ENCODE measurements at places on chromosomes 13 and 19. TPM values are rescaled to one million over a fixed set of nuclear protein-coding genes. Genes with fewer than 3 reads are reported as not detected.

GRCh38 chr13:78105656-78106055, 187.0 kb upstream of the EDNRB start:
- DNase-seq = no peak
- no peaks in the 10 kb centered on the region for H3K4me1 ChIP-seq
- H3K36me3 ChIP-seq = no peaks in the 10 kb centered on the region
- no peak overlapping the region for H3K27ac ChIP-seq
- no peak overlapping the region for H3K4me3 ChIP-seq
- no peaks in the 10 kb centered on the region for H3K27me3 ChIP-seq

- no peaks in the 10 kb centered on the region for H3K4me1 ChIP-seq
- DNase-seq = no peak
- no peak overlapping the region for H3K4me3 ChIP-seq
Observed at GRCh38 chr13:35977060-35977459, 154.1 kb downstream of the DCLK1 start.

- no peak overlapping the region for H3K27ac ChIP-seq
- H3K36me3 ChIP-seq = no peaks in the 10 kb centered on the region
- peaks cover 3% of the 10 kb centered on the region for H3K4me1 ChIP-seq
- no peaks in the 10 kb centered on the region for H3K27me3 ChIP-seq
Observed at GRCh38 chr19:17479325-17479791, 9.0 kb downstream of the SLC27A1 start.

DNA sequence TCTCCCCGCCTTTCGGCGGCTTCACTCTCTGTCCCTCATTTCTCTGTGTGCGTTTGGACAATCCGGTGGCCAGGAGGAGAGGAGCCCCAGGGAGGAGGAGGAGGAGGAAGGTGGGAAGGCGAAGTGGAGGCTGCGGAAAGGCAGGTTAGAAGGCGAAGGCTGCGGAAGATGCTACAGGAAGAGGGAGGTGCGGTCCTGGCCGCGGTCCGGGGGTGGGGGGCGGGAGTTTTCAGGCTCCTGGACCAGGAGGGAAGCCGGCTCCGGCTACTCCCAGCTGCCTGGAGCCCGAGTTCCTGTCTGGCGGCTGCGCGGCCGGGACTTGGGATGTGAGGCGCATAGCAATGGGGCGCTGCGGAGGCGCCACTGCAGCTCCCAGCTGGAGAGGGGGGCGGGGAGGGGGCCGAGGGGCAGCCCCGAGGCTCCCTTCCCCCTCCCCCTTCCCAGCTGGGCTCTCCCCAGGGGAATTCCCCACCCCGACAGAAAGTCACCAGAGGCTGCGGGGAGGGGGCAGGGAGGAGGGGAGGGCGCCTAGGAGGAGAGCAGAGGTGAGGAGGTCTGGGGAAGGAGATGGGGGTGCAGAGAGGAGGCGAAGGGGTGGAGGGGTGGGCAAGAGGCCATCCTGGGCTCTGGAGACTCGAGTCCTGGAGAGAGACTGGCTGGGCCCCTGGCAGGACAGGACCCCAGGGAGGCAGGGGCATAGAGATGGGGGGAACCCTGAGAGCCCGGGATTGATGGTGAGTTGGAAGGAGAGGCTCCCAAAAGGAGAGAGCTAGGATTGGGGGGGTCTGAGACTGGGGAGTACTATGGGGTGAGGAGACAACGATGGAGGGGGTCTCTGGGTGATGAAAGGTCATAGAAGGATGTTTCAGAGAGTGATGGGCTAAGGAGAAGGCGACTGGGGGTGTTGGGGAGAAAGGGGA, 2.0 kb downstream of the LRRC4B start:
- peak; percentile 58 for DNase-seq
- H3K4me3 ChIP-seq = peak overlapping the region; percentile 43
- H3K27me3 ChIP-seq = peaks cover 46% of the 10 kb centered on the region
- H3K4me1 ChIP-seq = peaks cover 16% of the 10 kb centered on the region
- no peaks in the 10 kb centered on the region for H3K36me3 ChIP-seq

- H3K4me1 ChIP-seq = peaks cover 3% of the 10 kb centered on the region
- no peak overlapping the region for H3K4me3 ChIP-seq
- DNase-seq = no peak
- peaks cover 13% of the 10 kb centered on the region for H3K27me3 ChIP-seq
Observed at GRCh38 chr13:29496241-29496712, 99.2 kb downstream of the SLC7A1 start.

- peaks cover 18% of the 10 kb centered on the region for H3K4me1 ChIP-seq
- H3K4me3 ChIP-seq = no peak overlapping the region
- no peak for DNase-seq
Observed at GRCh38 chr19:15457701-15458484, 6.5 kb downstream of the RASAL3 start.

DNA sequence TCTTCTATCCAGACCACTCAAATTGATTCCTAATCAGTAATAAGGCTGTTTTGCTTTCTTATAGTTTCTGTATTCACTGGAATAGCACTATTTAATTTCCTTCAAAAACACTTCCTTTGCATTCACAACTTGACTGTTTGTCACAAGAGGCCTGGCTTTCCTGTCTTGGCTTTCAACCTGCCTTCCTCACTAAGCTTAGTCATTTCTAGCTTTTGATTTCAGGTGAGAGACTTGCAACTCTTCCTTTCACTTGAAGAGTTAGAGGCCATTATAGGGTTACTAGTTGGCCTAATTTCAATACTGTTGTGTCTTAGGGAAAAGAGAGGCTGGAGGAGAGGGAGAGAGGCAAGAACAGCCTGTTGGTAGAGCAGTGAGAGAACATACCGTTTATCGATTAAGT, 47.0 kb downstream of the SACS start:
- no peak overlapping the region for H3K4me3 ChIP-seq
- DNase-seq = peak; percentile 20
- peak overlapping the region; percentile 53 for H3K27ac ChIP-seq
- no peaks in the 10 kb centered on the region for H3K36me3 ChIP-seq
- peaks cover 27% of the 10 kb centered on the region for H3K4me1 ChIP-seq

- no peaks in the 10 kb centered on the region for H3K36me3 ChIP-seq
- H3K27ac ChIP-seq = no peak overlapping the region
- H3K4me3 ChIP-seq = no peak overlapping the region
- H3K4me1 ChIP-seq = no peaks in the 10 kb centered on the region
- no peaks in the 10 kb centered on the region for H3K27me3 ChIP-seq
Observed at GRCh38 chr19:3407556-3408516, 41.5 kb downstream of the NFIC start.

DNA sequence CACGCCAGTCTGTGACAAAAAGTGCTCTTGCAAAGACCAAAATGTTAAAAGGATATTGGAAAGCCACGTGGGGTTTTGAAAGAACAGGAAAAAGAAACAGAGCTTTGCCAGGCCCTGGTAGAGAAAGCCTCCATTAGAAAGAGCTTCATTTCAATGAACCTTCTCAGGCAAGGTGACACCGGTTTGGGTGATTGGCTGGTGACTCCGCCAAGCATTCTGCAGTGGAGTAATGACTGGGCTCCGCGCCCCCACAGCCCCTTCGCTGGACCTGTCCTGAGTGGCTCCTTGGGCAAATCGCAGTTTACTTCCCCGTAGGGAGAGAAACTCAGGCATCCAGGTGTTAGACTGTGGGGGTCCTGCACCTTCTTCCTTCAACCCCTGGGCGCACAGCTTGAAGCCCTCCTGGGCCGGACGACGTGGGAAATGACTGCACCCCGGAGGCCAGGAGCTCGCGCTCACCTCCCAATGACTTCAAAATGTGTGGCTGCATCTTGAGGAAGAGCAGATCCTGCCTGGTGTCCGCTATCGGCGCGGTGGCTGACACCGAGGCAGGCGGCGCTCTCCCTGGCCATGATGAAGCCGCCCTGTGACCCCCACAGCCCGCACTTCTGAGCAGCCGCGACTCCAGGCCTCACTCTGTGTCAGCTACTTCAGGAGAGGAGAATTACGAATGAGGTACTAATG, 444.6 kb upstream of the SGCG start:
- H3K4me1 ChIP-seq = no peaks in the 10 kb centered on the region
- H3K27ac ChIP-seq = no peak overlapping the region
- no peak for DNase-seq
- H3K36me3 ChIP-seq = no peaks in the 10 kb centered on the region
- H3K4me3 ChIP-seq = no peak overlapping the region

GRCh38 chr13:27024776-27025492, 146.7 kb downstream of the USP12 start:
- no peak overlapping the region for H3K27ac ChIP-seq
- H3K36me3 ChIP-seq = no peaks in the 10 kb centered on the region
- H3K4me1 ChIP-seq = no peaks in the 10 kb centered on the region
- H3K4me3 ChIP-seq = no peak overlapping the region

DNA sequence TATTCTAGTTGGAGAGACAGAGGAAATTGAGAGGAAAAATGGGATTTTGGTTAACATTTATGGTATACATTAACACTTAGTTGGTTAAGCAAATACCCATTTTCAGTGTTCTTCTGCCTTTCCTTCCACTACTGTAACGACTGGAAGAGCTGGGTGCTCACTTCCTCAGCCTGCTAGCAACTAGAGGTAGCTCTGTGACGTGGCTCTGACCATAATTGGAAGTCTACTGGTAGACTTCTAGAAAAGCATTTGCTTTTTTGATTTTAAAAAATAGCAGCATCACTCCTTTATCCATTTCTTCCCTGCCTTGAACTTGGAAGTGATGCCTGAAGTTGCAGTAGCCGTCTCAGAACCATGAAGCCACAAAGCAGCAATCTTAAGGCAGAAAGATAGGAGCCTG, 15.9 kb downstream of the NHLRC3 start:
- H3K27me3 ChIP-seq = no peaks in the 10 kb centered on the region
- no peak overlapping the region for H3K4me3 ChIP-seq

GRCh38 chr19:17576758-17577456, 21.5 kb downstream of the COLGALT1 start:
- H3K36me3 ChIP-seq = peaks cover 64% of the 10 kb centered on the region
- H3K4me3 ChIP-seq = no peak overlapping the region
- H3K27me3 ChIP-seq = no peaks in the 10 kb centered on the region
- no peak overlapping the region for H3K27ac ChIP-seq

GRCh38 chr13:57991041-57991440, 359.5 kb downstream of the PCDH17 start:
- H3K4me1 ChIP-seq = no peaks in the 10 kb centered on the region
- H3K36me3 ChIP-seq = no peaks in the 10 kb centered on the region
- no peak overlapping the region for H3K4me3 ChIP-seq
- H3K27me3 ChIP-seq = no peaks in the 10 kb centered on the region
- H3K27ac ChIP-seq = no peak overlapping the region

DNA sequence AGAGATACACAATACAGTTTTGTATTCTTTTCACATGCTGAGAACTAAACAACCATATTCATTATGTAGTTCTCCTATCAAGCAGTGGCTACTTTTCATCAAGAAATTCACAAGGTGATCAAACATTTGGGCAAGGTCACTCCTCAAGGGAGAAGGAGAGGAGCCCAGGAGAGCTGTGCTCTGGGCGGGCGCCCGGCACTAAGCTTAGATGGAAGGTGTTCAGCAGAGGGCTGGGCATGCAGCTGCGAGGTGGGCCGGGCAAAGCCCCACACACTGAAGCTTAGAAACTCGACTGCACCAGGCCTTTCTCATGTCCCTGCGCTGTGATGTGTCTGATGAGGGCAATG, 30.4 kb upstream of the SPACA7 start:
- DNase-seq = no peak
- no peak overlapping the region for H3K4me3 ChIP-seq
- no peaks in the 10 kb centered on the region for H3K4me1 ChIP-seq

DNA sequence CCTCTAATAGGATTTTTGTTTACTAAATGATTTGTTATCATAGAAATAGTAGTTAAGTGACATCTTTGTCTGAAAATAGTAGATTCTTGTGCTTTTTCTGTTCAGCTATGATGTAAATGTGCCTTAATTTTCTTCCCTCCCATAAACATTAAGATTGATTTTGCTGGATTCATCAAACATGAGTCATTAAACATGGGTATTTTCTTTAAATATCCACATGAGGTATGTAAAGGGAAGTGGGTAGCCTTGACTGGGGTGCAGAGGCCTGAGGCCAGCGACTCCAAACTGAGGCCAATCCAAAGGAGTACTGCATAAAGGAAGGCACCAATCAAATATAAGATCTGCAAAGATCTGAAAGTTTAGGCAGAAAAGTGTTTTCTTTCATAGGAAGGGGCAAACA, 3.7 kb downstream of the ZNF136 start:
- no peak for DNase-seq
- no peak overlapping the region for H3K4me3 ChIP-seq
- peak overlapping the region; percentile 56 for H3K27ac ChIP-seq
- peaks cover 49% of the 10 kb centered on the region for H3K4me1 ChIP-seq

The TMC4 gene
- not detected for total RNA-seq

The ADGRE1 gene
- 1.2 TPM for total RNA-seq

The CEBPA gene
- 0.45 TPM for total RNA-seq

The TTC9B gene
- total RNA-seq = not detected

The RINL gene
- total RNA-seq = 85.5 TPM

The ZNF737 gene
- 16.2 TPM for total RNA-seq

The ALKBH6 gene
- 36.5 TPM for total RNA-seq

The THSD1 gene
- total RNA-seq = 0.18 TPM

The EXOC3L2 gene
- not detected for total RNA-seq

The FBN3 gene
- total RNA-seq = 0.02 TPM

The FIZ1 gene
- 13.2 TPM for total RNA-seq

The SSBP4 gene
- total RNA-seq = 102 TPM

The CEACAM8 gene
- not detected for total RNA-seq
